ENCODE measurements at places on chromosomes 4 and X.
A peak's percentile ranks its signal among the peaks of the same experiment; 100 is the strongest.

- no peak for DNase-seq
Measured at GRCh38 chr4:6620891-6621555, 19.5 kb upstream of the MRFAP1 start.

DNA sequence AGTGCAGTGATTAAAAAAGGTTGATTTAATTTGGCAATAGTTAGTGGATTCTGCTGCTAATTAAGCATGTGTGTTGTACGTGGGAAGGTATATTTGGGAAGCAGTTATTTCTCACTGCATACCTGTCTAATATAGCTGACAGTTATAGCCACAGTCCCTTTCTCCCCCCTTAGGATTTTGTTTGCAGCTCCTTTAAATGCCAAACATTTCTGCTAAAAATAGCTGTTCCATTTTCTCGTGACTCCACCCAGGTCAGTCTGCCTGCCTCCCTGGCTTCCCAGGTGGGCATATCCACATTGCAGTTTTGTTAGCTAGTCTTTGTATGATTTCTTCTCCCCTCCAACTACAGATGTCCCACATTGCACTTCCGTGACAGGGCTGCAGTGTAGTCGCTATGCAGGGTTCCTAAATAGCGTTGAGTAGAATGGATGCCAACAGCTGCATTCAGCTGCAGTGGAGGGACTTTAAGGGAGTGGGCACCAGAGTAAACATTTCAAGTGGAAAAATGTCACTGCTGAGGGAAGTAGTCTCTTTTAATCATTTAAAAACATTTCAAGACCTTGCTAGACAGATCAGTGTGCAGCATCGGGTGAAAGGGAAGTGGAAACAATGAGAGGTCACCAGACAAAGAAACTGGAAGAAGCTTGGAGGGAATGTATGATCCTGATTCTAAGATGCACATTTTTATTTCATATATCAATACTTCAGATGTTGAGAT lies 326.3 kb downstream of the RAPGEF2 start:
- DNase-seq = no peak

- DNase-seq = no peak
Measured at GRCh38 chrX:1386338-1387127, 5.4 kb downstream of the SLC25A6 start.

GRCh38 chrX:9595174-9595573 lies 130.3 kb downstream of the TBL1X start:
- no peak for DNase-seq

GRCh38 chr4:67344594-67345380 lies 200.5 kb downstream of the CENPC start:
- no peak for DNase-seq

DNA sequence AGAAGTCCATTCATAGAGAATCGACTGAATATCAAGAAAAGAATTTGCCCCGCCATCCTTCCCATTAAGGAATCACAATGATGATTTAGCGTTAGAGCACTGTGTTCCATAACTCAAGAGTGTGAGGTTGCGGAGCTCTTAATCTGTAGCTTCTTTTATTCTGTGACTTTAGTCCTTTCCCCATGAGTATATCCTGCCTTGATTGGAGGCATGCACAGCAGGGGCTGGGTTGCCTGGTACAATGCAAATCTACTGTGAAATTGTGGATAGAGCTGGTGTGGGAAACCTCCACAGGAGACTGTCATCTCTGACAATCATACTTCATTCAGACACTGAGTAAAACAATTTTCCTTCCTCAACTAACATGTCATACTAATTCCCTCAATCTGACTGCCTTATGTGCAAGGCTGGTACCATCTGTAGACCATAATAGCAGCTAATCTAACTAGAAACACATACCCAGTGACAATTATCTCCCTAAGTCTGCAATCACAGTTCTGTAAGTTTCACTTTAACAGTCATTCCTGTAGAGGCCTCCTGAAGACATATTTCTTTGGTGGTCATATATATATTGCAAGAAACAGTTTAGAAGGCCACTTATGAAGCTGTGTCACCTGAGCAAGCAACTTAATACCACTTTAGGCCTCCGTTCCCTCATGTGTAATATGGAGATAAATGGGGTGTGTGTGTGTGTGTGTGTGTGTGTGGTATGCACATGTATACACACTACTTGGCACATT lies 355.2 kb upstream of the FAM241A start:
- DNase-seq = no peak

GRCh38 chrX:115368876-115369275 lies 79.4 kb downstream of the LUZP4 start:
- DNase-seq = no peak

DNA sequence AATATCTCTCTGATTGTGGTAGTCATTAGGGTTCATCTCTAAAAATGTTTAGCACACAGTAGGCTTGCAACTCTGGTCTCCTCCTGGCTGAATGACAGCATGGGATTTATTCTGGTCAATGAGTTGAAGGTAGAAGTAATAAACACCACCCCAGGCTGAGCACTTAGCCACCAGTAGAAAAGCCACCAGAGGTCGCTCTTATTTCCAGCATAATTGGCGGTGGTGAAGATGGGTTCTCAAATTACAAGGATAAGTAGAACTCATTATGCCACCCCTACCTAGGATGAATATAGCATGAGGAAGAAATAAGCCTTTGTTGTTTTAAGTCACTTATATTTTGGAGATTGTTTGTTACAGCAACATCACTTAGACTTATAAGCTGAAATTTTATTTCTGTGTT lies 302.7 kb downstream of the GPM6A start:
- no peak for DNase-seq

GRCh38 chr4:5365071-5366008 lies 314.1 kb downstream of the STK32B start:
- no peak for DNase-seq

GRCh38 chrX:56226980-56227379 lies 5.2 kb upstream of the KLF8 start:
- DNase-seq = no peak

GRCh38 chr4:23932901-23933308 lies 43.1 kb upstream of the PPARGC1A start:
- no peak for DNase-seq

GRCh38 chr4:87567191-87567590 lies 38.0 kb upstream of the SPARCL1 start:
- no peak for DNase-seq

GRCh38 chrX:106780264-106780663 lies 22.2 kb upstream of the TBC1D8B start:
- no peak for DNase-seq

GRCh38 chrX:45842207-45842925 lies 641.7 kb upstream of the DIPK2B start:
- DNase-seq = no peak

DNA sequence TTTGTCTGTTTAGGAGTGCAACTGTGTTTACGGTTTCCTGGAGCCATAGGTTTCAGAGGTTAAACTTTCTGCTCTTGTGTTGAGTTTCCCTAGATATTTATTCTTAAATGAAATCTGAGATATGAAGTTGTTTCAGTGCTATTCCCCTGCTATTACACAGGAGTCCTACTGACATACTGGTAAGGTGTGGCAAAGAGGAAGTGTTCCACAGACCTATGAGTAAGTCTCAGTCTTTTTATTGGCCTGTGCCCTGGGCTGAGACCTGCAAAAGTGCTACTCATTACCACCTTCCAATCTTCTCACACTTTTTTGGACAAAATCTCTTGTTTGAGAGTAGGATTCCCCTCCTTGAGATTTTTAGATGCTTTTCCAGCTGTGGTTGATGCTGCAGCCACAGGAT lies 35.6 kb upstream of the MAGEA8 start:
- DNase-seq = no peak

DNA sequence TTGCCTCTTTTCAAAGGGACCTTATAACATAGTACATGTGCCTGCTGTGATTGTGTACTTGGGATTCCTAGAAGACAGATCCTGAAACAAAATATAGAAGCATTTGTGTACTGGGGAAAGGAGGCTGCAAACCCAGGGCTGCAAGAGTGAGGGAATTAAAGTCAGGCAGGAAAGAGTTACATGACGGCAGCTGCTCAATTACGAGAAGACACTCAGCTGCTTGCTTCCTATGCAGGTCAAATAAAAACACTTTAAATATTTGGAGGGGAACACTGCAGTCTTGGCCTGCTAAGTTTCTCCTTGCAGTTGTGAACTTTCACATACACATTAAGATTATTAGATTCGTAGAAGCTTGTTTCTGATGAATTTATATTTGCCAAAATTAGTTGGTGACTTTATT lies 191.9 kb upstream of the CXCL13 start:
- DNase-seq = no peak

DNA sequence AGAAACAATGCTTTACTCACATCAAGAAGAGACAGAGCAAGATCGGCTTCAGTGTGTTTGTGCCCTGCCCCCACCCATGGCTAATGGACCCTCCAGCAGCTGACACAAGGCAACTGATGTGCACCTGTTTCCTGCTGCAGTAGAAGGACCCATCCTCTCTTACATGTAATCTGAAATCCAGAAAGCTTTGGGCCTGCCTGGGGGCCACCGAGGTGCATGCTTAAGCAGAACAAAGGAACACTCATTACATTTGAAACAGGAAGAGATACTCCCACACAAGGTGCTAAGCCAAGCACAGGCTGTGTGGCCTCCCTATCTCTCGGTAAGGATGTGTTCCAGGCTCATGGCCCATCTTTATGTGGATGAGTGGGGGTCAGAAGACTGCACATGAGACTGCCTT lies 338.0 kb downstream of the SPOCK3 start:
- DNase-seq = peak; percentile 23

GRCh38 chr4:147975933-147976928 lies 244.3 kb downstream of the ARHGAP10 start:
- DNase-seq = no peak
